ENCODE measurements at places on chromosomes 12 and 14.

DNA sequence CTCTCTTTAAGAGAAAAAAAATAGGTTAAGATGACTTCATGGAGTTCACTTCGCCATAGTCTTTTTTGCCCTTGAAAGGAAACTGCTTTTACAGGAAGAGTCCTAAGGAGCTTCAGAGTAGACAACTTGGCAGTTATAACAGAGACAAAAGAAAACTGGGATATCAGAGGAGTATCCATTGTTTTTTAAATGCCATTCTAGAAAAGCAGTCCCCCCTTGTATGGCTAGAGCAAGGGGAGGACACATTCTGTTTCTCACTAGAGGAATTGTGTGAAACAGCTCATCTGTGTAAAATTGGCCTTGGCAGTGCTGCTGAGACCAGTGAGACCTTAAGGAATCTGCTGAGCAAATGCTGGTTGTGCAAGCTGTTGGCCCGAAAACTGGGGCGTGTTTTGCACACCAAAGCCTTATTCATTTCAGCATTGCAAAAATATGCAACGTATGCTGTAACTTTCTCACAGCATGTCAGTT lies 128.0 kb downstream of the GPR135 start:
- no peak for DNase-seq

DNA sequence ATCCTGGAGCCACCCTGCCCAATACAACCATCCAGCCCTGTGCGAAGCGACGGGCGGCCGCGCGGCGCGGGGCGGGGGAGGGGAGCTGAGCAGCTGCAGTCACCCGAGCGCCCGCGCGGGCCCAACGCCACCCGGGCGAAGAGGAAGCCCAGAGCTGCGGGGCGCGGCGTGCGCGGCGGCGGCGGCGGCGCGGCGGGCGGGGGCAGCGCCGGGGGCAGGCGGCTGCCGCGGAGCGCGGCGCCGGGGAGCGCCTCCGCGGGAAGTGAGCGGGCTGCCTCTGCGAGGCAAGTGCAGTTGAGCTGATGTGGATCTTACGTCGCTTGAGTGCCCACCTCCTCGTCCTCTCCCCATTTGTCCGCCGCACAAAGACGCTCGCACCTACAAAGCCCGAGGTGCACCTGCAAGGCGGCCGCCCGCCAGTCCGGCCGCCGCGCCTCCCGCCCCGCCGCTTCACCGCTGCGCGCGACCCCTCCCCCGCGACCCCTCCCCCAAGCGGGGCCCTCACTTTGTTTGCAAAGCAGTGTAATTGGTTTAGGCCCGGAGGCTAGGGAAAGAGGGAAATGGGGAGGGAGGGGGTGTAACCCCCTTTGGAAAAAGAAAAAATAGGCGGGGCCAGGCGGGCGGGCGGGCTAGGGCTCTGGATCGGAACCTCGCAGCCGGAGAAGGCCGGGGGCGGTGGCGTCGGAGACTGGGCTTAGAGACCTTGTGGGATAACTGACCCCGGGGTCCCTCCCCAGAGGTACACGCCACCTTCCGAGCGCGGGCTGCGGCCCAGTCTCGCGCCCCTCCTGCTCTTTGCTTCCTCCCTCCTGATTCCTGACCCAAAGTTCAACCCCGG lies at the start of the genes FOXA1 and TTC6:
Gene FOXA1 (minus strand): TSS at position 279 of the 838 bp plus-strand sequence. CDS start 277 bp downstream, at position 2.
Gene TTC6 (plus strand): TSS at position 659 of the 838 bp plus-strand sequence. CDS start 26,436 bp downstream, outside the sequence.
- no peak for DNase-seq

- no peak for DNase-seq
Measured at GRCh38 chr12:93785249-93786010, 108.3 kb downstream of the CRADD start.

GRCh38 chr14:65360144-65360784 lies 52.3 kb upstream of the FUT8 start:
- no peak for DNase-seq

DNA sequence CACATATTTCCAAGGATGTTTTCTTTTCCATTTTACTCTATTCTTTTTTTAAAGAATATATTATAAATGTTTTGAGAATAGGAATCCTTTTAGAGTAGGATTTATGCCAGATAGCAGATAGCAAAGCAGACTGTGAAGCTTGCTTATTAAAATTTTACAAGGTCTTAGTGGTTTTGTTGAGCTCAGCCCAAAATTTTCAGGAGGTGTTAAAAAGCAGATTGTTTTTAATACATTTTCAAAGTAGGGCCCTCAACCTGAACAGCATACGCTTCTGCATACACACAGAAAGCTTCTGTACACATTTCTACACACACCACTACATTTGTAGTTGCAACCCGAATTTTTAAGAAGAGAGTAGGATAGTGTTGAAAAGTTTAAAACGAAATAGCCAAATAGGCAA lies 151.0 kb downstream of the EPS8 start:
- DNase-seq: no peak

- no peak for DNase-seq
Measured at GRCh38 chr14:100104006-100104352, 38.8 kb downstream of the EVL start.

DNA sequence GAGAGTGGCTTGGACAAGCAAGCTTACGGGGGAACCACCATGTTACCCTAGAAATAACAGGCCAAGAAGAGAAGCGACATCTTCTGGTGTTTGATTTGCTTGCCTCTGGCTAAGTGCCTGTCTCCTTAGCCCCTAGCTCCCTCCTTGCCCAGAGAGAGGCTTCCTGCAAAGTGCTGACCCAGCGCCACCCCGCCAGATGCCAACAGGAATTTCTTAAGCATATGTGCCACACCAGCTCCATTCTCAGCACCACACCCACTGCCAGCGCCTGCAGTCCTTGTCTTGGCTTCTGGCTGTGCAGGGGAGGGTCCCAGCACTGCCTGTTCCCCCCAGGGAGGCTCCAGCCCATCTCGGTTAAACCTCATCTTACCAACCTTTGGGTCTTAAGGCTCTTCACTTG lies 74.2 kb upstream of the NCOR2 start:
- no peak for DNase-seq

DNA sequence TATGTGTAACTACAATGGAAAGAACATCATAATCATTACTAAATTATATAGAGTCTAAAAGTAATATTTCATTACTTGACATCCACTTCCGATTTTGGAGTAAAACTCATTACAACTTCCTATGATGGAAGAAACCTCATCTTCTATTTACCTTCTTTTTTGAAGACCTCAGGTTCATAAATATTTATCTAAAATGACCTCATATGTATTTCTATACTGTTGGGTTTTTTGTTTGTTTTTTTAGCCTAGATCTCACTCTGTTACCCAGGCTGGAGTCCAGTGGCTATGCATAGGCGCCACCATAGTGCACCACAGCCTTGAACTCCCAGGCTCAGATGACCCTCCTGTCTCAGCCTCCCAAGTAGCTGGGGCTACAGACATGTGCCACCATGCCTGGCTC lies 39.9 kb upstream of the BMAL2 start:
- no peak for DNase-seq

DNA sequence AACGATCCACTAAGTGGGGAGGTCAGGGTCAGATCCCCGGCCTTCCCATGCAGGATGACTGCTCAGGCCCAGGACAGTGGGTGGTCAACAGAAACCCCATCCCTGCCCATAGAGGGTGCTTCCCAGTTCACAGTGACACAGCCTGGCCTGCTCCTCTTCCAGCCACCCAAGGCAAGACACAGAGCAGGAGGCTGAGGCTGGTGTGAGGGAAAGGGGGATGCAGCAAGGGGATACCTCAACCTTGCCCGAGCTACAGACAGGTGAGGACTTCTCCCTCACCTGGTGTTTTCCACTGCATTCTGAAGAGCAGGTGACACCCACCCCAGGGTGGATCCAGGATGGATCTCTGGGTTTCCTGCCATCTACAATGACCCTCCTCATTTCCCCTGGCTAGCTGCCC lies 106.7 kb downstream of the KIF26A start:
- DNase-seq: no peak

DNA sequence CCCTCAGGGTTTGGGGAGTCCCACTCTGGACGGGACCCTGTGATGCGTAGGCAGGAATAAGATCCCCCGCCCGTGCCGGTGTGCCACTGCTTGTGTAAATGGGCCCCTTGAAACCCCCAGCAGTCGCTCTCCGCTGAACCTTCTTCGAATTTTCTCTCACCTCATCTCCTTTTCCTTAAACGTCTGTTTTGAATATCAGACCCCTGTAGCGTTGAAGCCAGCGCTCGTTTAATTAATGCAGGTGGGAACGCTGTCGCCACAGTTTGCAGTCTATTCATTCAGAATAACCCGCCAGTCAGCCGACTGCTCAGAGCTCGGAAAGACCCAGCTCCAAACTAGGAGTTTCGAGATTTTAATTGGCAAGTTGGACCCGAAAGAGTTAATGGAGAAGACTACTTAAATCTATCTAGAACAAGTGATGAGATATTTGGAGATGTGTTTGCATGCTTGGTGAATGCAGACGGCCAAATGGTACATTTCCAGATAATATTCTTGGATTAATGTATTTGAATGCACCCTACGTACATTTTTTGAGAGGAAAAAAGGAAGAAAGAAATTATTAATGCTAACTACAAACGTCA lies 739 bp upstream of the PPP2R5E start:
- DNase-seq: no peak

GRCh38 chr12:20144341-20144740 lies 224.0 kb upstream of the PDE3A start:
- no peak for DNase-seq

DNA sequence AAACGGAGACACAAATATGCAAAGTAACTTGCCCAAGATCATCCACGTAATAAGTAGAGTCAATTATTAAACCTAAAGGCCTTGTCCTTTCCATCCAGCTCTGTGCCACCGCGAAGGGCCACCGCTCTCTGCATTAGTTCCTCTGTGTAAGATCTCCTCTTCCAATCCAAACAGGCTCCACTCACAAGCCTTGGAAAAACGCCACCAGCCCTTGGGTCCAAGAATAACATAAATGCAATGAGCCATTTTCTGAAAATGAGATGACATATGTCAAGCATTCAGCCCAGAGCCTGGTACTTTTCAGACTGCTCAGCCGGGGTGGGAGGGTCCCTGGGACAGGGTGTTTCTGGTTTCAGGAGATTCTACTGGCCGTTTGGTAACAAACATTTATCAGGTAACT lies 30.0 kb downstream of the DGLUCY start:
- no peak for DNase-seq
